Stimulated activated CD4-positive, alpha-beta T cell treated with anti-CD3 and anti-CD28 coated beads, Interleukin-15, amount 100 ng/mL, for 24 hours (primary cell): ENCODE measurements at places on chromosomes 1 and 21.

GRCh38 chr1:6414443-6414844 lies 5.3 kb downstream of the HES2 start:
- DNase-seq = peak; percentile 70

GRCh38 chr1:85484264-85484663 lies 19.3 kb upstream of the DDAH1 start:
- no peak for DNase-seq

GRCh38 chr1:235112297-235113182 lies 16.1 kb downstream of the TOMM20 start:
- no peak for DNase-seq

- DNase-seq = no peak
Measured at GRCh38 chr1:205287076-205287475, 34.5 kb downstream of the NUAK2 start.

- DNase-seq = peak; percentile 36
Measured at GRCh38 chr1:30684881-30685795, 38.2 kb downstream of the MATN1 start.

GRCh38 chr21:46091631-46092025 lies 6.3 kb upstream of the COL6A2 start:
- DNase-seq = no peak

DNA sequence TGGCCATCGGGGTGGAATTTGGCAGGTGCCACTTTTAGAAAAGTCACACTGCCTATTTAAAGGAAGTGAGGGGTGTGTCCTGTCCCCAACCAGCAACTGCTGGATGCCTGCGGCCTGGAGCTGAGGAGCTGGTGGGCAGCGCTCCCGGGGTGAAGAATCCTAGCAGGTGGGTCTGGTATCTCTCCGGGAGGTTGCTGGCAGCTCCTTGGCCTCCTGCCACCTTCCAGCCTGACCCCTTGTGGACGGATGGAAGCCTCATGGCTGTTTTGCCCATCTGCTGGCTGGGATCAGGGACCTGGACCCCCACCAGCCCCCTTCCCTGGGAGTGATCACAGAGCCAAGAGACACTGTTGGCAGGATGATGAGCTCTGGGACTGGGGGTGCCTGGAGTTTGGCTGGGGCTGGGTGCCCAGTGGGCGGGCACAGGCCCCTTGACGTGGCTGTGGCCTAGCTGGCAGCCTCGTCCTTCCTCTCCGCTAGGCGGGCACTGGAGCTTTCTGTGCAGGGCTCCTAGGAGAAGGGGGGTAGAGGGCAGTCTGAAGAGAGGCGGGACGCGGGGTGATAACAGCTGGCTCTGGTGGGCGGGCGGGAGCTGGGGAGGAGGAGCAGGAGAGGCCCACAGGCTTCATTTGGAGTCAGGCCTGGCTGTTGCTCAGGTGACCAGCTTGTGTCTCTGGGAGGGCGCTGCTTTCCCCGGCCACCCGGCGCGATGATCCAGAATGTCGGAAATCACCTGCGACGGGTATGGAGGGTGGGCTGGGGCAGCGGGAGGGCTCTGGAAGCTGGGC lies at the start of gene ACOT11:
ACOT11 (plus strand) TSS at position 628 of the 788 bp plus-strand sequence; CDS start at position 710, 82 bp downstream.
- DNase-seq = no peak

- no peak for DNase-seq
Measured at GRCh38 chr1:183871142-183871541, 66.2 kb downstream of the RGL1 start.

DNA sequence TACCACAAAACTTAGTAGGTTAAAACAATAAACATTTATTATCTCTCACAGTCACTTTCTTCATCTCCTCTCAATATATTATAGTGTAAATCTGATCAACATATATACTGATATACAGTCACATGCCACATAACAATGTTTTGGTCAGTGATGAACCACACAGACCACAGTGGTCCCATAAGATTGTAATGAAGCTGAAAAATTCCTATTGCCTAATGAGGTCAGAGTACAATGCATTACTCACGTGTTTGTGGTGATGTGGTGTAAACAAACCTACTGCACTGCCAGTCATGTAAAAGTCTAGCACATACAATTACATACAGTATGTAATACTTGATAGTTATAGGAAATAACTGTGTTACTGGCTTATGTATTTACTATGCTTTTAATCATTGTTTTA lies 30.1 kb downstream of the OLFML3 start:
- no peak for DNase-seq

DNA sequence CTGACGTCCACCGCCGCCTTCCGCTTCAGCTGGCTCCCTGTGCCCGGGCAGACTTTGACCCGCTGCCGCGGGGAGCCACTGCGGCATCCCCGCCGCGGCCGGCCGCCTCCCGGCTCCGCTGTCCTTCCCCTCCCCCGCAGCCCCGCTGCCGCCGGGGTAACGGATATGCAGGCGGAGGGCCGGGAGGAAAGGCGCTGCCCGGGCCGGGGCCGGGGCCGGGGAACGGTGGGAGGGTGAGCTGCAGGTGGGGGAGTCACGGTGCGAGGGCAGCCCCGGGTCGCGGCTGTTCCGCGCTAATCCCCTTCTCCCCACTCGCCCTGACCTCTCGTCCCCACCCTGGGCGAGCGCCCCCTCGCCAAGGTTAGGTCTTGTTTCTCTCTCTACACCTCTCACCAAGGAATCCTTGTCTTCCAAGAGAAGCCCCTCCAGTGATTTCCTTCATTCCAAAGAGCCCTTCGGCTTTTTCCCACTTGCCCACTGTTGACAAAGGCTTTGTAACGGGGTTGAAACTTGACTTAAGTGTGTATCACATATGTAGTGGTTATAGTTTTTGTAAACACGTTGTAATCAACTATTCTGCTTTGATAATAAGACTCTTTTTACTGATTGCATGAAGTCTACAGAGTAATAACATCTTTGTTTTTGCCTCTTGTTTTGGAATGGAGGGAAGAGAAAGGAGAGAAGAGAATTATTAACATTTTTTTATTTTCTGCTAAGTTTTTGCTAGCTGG lies 669 bp downstream of the XPR1 start:
- DNase-seq = peak; percentile 78

DNA sequence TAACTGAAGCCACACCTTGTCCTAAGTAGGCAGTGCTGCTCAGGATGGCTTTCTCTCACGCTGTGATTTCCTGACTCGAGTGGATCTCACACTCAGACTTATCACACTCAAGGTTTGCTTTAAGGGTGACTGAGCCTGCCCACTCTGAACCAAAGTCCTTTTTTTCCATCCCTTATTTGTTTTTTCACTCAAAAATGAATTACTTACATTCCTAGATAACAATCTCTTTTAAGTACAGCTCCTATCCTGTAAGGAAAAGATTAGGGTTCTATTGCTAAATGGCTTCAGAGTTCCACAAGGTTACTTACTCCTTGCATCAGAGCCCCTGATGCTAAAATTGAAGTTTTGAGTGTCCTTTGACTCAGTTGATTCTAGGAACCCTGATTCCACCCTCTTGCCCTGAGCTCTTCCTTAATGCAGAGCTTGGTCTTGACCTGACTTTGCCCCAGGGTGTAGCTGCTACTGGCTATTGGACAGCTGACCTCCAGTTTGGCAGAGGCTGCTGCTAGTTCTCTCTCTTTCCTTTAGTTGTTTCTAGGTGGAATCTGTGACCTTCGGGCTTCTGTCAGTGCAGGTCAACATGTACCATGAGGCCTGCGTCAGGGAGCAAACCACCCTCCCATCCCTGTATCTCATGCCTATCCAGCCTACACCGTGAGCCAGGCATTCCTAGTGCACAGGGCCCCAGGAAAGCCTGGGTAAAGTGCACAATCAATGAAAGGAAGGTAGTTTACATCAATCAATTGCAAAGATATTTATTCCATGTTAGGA lies 80.1 kb upstream of the CD55 start:
- DNase-seq = no peak

- no peak for DNase-seq
Measured at GRCh38 chr1:88973520-88974137, 18.8 kb downstream of the KYAT3 start.

- no peak for DNase-seq
Measured at GRCh38 chr1:7582460-7582972, 188.6 kb upstream of the VAMP3 start.

GRCh38 chr1:178644308-178645120 lies 80.5 kb upstream of the RALGPS2 start:
- DNase-seq = no peak

DNA sequence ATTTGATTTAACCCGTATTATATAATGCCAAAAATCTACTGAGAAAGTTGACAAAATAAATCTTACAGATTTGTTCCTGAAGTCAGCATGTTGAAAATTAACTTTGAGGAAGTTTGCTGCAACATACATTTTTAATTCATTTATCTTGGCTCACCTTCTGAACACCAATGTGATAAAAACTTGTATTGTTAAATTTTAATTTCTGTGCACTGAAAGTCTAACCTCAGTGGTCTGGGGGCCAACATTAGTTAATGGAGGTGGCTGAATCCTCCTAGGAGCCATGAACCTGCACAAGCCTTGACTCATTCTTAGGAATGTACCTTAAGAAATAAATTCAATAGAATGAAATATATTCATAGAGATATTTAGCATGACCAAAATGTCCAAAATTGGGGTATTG lies 95.3 kb downstream of the ADSS2 start:
- DNase-seq = no peak

DNA sequence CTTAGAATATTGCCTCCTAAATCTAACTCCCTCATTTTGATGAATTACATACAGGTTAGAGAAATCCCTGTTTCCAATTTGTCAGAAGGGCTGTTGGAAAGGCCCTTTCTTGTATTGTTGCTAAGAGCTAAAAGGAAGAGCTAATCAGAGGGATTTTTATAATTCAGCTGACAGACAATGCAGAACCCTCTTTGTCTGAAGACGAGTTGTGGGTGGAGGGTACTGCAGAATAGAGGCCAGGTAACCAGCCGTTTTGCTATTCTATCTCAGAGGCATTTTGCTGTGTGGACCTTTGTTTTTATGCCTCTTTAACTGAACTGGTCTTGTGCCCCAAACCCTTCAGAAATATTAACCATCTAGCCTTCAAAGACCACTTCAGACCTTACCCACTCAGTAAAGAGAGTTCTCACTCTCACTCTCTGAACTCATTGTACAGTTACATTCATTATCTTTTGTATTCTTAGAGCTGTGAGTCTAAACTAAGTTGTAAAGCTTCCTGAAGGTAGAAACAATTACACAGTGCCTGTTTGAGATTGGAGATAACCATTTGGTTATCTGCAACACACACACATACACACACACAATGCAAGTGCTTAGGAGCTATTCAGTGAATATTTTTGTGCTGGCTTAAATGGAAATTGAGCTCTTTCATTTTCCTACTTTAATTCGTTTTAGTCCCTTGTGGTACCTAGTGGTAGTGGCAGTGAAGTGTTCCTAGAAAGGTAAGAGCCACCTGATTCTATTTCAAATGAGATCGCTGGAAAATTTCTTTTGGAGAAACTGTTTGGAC lies 19.7 kb downstream of the KPNA6 start:
- no peak for DNase-seq

GRCh38 chr1:68093737-68094136 lies 43.3 kb upstream of the DIRAS3 start:
- no peak for DNase-seq

- no peak for DNase-seq
Measured at GRCh38 chr1:150622303-150622975, 7.0 kb downstream of the ENSA start.

DNA sequence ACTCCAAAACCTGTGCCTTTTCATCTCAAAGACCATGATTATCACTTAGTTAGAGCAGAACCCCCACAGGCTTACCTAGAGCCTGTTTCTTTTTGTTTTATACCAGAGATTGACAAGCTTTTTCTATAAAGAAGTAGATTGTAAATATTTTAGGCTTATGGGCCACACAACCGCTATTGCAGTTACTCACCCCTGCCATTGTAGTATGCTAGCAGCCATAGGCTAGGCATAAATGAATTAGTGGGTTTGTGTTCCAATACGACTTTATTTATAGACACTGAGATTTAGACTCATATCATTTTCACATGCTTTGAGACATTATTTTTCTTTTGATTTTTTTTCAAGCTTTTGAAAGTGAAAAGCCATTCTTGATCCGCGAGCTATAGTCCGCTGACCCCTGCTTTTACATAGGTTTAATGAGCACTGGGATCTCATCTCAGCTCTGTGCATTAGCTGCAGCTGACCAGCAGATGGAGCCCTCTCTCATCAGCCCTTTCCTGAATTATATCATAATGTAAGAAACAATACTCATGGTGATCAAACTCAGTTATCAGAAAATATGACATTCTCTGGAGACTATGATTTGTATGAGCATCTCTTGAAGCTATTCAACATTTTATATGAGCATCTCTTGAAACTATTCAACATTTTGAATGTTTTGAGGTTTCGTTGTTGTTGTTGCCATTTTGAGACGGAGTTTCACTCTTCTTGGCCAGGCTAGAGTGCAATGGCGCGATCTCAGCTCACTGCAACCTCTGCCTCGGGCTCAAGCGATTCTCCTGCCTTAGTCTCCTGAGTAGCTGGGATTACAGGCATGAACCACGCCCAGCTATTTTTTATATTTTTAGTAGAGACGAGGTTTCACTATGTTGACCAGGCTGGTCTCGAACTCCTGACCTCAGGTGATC lies 111.9 kb upstream of the L1TD1 start:
- peak; percentile 53 for DNase-seq

GRCh38 chr1:230842801-230843200 lies 25.5 kb downstream of the C1orf198 start:
- DNase-seq = no peak

DNA sequence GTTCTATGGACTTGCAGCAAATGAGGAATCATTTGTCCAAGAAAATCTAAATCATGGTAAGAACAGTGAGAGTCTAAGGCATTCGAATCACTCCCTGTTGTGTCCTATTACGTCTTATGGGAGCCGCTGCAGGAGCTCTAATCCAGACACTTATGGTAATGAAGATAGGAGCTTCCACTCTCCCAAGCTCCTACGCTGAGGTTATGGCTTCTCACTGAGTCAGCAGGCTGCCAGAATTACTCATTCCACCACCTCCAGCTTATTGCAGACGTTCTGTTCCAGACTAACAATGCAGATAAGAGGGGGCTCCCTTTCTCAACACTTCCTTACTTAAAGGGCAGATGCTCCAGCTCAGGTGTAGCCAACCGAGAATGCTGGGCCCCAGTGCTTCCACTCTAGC lies 212.6 kb downstream of the GREM2 start:
- DNase-seq = no peak

DNA sequence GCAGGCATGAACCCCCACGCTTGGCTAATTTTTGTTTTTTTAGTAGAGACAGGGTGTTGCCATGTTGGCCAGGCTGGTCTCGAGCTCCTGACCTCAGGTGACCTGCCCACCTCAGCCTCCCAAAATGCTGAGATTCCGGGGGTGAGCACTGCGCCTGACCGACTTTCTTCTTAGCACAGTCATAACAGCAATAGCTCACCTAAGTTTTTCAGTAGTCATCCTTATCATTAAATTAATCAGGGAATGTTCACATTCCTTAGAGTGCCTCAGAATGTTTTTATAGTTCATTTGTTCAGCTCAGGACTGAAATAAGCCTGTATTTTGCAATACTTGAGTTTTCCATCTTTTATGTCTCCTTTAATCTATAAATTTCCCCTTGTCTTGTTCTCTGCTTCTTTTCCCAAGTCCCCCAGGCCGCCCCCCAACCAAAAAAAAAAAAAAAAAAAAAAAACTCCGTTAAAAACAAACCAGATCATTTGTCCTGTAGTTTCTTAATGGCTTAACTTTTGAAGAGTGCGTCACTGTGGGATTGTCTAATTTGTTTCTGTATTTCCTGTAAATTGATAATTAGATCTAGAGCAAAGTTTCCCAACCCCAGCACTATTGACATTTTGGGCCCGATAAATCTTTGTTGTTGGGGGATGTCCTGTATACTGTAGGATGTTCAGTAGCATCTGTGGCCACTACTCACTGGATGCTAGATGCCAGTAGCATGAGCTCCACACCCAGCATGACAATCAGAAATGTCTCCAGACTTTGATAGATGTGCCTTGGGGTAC lies 120.7 kb downstream of the ITSN1 start:
- no peak for DNase-seq
